ENCODE measurements at places on chromosomes 2 and 18.

GRCh38 chr18:25568986-25569385 lies 217.0 kb upstream of the ZNF521 start:
- no peak for DNase-seq

- DNase-seq = peak; percentile 16
These were observed 1010.9 kb upstream of the NXPH2 start for GRCh38 chr2:139790807-139791752.

GRCh38 chr18:48887905-48888772 lies 62.6 kb downstream of the SMAD7 start:
- DNase-seq = no peak

DNA sequence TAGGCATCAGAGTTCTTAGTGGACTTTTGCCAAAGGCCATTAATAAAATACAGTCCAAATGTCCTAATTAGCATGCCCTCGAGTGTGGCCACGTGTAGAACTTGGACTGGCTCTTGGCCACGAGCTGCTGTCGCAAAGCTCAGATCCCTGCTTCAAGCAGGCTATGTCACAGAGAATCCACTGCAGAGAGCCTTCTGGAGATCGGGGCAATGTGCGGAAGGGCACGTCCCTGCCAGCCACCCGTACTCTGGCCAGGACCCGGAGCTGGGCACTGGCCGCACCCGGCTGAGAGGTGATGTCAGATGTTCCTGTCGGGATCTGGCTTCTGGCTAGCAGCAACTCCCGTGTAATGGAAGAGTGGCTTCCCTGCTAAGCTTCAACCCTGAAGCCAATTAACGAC lies 432.7 kb upstream of the ID2 start:
- DNase-seq = no peak

- no peak for DNase-seq
These were observed 40.3 kb upstream of the YPEL5 start for GRCh38 chr2:30106543-30106942.

- DNase-seq = no peak
These were observed 247.3 kb downstream of the PRKCE start for GRCh38 chr2:45898819-45899218.

DNA sequence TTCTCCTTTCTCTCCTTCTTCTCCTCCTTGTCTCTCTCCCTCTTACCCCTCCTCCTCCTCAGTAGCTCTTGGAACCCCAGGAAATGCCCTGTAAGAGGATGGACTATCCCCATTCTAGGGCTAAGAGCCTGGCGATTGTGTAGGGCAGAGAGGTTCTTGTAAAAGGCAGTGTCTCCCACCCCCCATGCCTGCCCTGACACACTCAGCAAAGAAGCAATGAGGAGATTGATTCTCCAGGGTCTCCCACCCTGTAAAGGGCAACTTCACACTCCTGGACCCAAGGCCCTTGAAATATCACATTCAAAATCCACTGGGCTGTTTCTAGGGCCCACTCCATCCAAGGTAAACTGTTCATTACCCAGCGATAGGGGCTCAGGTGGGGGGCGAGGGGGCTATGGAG lies 144.1 kb downstream of the INSIG2 start:
- DNase-seq = no peak

- DNase-seq = no peak
These were observed 57.2 kb downstream of the REEP1 start for GRCh38 chr2:86280191-86280667.

- no peak for DNase-seq
These were observed 7.4 kb upstream of the LNPK start for GRCh38 chr2:176009445-176009844.

Data from D721Med (cell line).